ENCODE measurements at places on chromosomes 4 and X. TPM values are rescaled to one million over a fixed set of nuclear protein-coding genes. Genes with fewer than 3 reads are reported as not detected.

EPHA5 gene
- not detected for total RNA-seq

RIBC1 gene
- total RNA-seq: 1.9 TPM

DNA sequence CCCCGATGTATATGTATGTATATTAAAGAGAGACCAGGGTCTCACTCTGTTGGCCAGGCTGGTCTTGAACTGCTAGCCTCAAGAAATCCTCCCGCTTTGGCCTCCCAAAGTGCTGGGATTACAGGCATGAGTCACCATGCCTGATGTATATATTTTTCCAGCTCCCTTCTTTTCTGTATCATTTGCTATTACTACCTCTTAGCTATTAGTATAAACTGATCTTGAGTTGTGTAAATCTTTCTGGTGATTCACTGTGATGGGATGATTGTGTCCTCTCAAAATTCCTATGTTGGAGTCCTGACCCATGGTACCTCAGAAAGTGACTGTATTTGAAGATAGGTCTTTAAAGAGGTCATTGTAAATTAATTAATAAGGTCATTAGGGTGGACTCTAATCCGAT, 53.1 kb downstream of the HPRT1 start:
- DNase-seq: no peak

DNA sequence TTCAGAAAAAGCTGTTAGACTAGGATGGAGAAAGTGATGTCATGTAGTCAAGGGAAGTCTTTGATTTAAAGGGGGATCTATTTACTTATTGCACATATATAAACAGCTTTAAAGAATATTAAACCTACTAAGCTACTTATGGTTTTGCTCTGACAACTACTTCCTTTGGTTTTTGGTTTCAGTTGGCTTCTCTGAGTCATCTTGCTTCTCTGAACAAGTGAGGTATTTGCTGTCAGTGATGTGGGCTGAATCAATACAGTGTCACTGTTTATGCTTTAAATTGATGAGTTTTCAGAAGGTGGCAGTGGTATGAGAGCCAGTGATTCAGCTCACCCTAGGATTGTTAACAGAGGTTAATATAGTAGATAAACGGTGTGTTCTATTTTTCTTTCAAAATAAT, 75.1 kb downstream of the CEP44 start:
- no peak for DNase-seq

GRCh38 chr4:166432842-166433241, 559.8 kb downstream of the TLL1 start:
- no peak for DNase-seq

Data from left lung (tissue), 14 donors.